ENCODE measurements at places on chromosomes 4 and X. TPM values are rescaled to one million over a fixed set of nuclear protein-coding genes. Genes with fewer than 3 reads are reported as not detected.

GRCh38 chr4:5854929-5855328 is 38.0 kb downstream of the CRMP1 start:
- DNase-seq: no peak

DNA sequence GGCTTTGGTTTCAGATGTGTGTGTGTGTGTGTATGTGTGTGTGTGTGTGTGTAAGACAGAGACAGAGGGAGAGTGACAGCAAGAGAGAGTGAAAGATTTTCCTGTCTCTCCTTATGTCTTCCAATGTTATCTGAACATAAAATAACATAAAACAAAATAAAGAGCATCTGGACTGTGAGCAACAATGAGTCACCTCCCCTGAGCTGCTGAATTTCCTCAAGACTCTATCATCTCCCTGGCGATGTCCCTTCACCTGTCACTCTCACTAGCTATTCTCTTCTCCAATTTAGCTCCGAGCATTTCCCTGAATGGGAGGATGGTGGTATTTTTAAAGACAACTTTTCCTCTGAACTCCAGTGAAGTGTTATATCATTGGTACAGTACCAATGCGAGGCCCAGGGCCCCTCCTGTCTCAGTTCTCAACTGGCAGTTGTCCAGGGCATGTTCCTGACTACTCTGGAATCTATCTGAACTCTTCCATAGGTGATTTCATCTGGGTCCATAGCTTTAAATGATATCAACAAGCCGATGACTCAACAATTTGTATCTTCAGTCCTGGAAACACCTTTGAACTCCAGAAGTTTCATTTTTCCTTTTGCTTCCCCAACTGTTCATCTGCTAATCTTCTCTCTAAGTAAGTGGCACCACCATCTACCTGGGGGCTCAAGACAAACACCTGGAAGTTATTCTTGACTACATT is 195.0 kb upstream of the CLNK start:
- DNase-seq: no peak

DNA sequence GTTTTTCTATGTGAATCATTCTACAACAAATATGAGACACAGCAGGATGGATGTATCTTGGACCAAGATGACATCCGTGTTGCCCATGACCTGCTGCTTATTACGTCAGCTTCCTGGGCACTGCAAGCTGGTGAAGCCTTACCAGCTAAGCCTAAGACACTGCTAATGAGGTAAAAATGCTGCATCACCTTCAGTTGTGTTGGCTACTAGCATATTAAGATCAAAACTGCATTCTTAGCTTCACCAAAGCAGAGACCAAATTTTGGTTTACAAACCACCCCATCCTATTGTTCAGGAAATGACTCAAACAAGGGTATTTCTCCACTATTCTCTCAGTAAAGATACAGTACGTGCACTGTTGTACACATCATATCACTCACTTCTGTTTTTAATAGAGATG is 50.3 kb downstream of the MAML3 start:
- peak; percentile 56 for DNase-seq

- no peak for DNase-seq
These were observed 460.2 kb upstream of the FAT1 start for GRCh38 chr4:187183826-187184225.

Gene MGARP
- total RNA-seq: 0.21 TPM

Gene L1CAM
- total RNA-seq: 1.9 TPM
